Mesendoderm (in vitro differentiated cells): ENCODE measurements at places on chromosomes 2 and 18.

DNA sequence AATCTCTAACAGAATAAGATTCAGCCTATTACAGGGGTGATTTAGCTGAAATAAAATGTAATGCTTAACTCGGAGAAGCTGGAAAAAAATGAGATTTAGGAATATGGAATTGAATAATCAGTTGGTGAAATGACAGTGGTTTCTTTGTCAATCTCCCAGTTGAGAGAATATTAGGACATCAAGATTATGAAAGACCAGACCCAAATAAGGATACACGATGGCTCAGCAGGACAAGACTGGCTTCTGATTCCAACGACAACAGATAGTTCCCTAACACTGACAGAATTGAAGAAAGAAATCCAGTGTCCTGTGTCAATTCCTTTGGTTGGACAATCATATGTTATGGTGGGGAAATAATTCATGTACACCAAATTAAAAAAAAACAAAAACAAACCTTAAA is 55.8 kb downstream of the HRH4 start:
- no peak for DNase-seq

DNA sequence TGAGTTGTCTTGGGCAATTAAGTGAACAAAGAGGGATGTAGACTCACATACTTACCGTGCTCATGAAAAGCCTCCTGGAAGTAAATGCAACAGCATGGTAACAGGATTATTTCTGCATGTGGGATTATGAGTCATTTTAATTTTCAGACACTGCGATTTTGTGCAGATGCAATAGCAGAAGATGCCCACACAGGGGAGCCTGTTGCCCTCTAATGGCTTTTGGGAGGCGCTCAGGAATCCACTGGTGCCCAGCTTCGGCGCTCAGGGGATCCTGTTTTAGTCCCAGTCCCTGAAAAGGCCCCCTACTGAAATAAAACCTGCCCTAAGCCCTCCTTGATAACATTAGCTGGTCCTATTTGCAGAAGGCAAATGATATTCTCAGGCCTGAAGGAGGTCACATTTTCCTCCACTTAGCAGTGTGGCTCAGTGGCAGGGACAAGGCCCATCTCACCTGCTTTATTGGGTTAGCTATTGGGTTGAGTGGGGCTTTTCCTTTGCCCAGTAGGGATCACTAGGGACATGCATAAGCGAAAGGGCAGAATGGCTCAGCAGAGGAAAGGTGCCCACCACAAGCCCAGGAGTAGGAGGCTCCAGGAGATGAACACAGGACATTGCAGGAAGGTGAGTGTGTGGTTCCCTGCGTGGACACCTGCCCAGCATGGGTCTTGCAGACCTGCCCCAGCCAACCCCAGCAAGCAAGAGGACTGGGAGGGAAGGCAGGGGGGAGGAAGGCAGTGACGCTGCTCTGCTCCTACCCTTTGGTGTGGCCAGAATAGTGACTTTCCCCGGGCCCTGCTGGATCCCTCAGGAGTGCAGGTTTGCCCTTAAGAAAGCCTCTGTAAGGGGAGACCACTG is 26.5 kb upstream of the KCNS3 start:
- peak; percentile 65 for DNase-seq

GRCh38 chr2:146295080-146295670 is 1549.7 kb upstream of the ACVR2A start:
- peak; percentile 36 for DNase-seq

GRCh38 chr2:66441581-66442320 is 6.8 kb downstream of the MEIS1 start:
- peak; percentile 25 for DNase-seq

DNA sequence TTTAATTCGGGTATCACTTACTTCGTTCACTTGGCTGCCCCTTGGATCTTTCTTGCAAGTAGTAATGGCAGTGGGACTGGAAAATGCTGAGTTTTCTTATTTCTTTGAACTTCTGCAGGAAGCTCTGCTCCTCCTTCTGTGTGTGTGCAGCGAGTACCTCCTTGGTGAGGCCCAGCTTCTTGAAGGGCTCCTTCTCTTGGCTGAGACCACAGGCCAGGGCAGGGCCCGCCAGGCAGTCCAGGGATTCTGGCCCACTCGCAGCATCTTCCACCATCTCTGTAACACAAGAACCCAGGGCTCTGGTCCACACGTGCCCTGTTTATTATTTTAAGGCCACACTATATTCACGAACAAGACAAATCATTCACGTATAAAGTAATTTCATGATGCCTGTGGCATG is 15.8 kb upstream of the HES6 start:
- DNase-seq, result no peak

- no peak for DNase-seq
These were observed 6.9 kb upstream of the CTIF start for GRCh38 chr18:48531908-48532307.

DNA sequence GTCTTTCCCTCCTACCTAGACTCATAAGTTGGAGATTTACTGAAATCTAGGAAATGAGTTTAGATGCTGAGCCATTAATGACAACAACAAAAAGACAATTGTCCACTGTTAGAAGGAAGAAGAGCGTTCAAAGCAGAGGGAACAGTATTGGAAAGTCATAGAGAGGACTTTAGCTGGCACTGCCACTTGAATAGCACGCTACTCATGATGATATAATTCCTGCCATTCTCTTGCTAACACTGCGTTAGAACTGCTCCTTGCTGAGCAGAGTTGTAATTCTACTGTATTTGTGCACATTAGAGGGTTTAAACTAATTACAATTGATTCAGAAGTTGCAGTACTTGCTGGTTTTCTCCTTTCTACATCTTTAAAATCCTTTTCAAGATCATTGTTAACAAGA is 9.0 kb upstream of the AFTPH start:
- no peak for DNase-seq
